ENCODE measurements at places on chromosomes 2 and 18. TPM values are rescaled to one million over a fixed set of nuclear protein-coding genes. Genes with fewer than 3 reads are reported as not detected.

The ERBB4 gene
- 1.1 TPM for polyA plus RNA-seq

The MFSD6 gene
- polyA plus RNA-seq, result 2.3 TPM

The OLA1 gene
- 190 TPM for polyA plus RNA-seq

The POTEC gene
- not detected for polyA plus RNA-seq

The CAVIN2 gene
- polyA plus RNA-seq, result not detected

The PJVK gene
- polyA plus RNA-seq, result 1.6 TPM

The TTLL4 gene
- 53.5 TPM for polyA plus RNA-seq

The RAB17 gene
- 17.4 TPM for polyA plus RNA-seq

The FN1 gene
- 79.6 TPM for polyA plus RNA-seq

The CCDC148 gene
- 1.3 TPM for polyA plus RNA-seq

The SDC1 gene
- 16.6 TPM for polyA plus RNA-seq

The KCNJ3 gene
- 0.19 TPM for polyA plus RNA-seq

The TUBA4B gene
- 0.17 TPM for polyA plus RNA-seq

The TSHZ1 gene
- polyA plus RNA-seq, result not detected

The MYO7B gene
- not detected for polyA plus RNA-seq

The NEURL3 gene
- 0.21 TPM for polyA plus RNA-seq

The CD226 gene
- not detected for polyA plus RNA-seq

The FZD7 gene
- 188 TPM for polyA plus RNA-seq

The VWA3B gene
- polyA plus RNA-seq, result not detected

The BOLL gene
- 1.1 TPM for polyA plus RNA-seq

Measured in GM23338 (cell line).